DMS 273 treated with DMSO at 0.1 percent for 48 hours (cell line): ENCODE measurements at places on chromosomes 7 and 10.

GRCh38 chr7:156466272-156466671 is 174.3 kb upstream of the RNF32 start:
- no peak for DNase-seq

- DNase-seq = no peak
Measured at GRCh38 chr7:92504563-92504962, 23.8 kb downstream of the PEX1 start.

GRCh38 chr10:77027141-77027540 is 610.5 kb downstream of the KCNMA1 start:
- no peak for DNase-seq

- peak; percentile 44 for DNase-seq
Measured at GRCh38 chr7:70696201-70696754, 435.7 kb upstream of the GALNT17 start.
